ENCODE measurements at places on chromosomes 2 and 18.

- DNase-seq: no peak
These were observed 14.0 kb downstream of the ITGA4 start for GRCh38 chr2:181471226-181471625.

- DNase-seq: no peak
These were observed 26.9 kb upstream of the PPP1R1C start for GRCh38 chr2:181958726-181959125.

DNA sequence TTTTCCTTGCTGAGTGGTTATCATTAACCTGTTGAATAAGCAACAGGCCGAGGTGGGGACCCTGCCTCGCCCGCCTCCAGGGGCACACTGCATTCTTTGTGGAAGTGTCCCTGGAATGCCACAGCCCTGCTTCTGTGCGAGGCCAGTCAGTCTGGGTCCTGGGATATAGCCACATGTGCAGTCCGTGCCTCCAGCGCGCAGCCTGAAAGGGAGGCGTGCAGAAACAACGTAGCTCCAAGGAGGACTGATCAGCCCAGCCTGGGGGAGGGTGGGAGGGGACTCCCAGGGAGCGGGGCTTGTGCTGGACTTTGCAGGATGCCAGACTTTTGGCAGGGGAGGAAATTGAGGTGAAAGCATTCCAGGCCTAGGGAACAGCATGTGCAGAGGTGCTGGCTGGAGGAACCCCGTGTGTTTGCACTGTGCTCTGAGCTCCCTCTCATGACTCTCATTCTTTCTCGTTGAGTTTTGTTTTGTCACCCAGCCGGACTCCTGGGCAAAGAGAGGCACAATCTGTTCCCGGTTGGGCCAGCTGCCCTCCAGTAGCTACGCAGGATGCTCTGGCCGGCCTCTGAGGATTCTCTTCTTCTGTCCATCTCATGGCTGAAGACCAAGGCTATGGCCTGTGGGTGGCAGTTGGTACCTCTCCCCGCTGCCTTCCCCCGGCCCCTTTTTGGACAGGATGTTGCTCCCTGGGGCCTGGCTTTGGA is 39.7 kb downstream of the HPCAL1 start:
- no peak for DNase-seq

DNA sequence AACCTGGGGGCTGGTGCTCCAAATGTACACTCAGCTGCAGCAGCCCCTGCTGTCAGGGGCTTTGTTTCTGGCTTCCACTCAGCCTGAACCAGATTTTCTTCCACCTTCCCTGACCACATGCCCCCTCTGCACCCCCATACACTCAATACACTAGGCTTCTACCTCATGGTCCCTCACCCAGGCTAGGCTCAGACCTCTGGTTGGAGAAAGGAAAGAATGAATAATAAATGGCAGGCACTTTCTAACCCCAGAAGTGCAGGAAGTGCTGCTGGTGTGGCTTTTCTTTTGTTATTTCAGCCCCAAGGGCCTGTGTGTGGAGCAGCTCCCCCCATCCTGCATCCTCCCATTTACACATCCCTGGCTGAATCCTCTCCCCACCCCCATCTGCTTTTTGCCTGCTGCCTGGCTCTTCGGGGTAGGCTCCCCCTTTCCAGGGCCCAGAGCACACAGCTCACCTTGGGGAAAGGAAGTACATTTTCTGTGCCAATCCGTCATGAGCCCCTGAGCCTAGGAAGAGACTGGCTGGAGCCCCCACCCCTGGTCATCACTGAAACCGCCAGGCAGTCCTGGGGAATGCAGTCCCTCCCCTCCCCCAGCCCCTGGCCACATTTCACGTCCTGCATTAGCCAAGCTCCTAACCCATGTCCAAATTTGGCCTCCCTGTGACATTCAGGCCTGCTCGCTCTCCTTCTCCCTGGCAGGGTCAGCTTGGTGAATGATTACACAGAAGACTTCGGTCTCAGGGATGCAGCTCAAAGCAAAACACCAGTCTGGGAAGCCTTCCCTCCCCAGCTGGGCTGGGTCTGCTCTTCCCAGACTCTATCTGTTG is 2.6 kb downstream of the DYSF start:
- DNase-seq: no peak

Data from activated CD4-positive, CD25-positive, alpha-beta regulatory T cell (primary cell).